ENCODE measurements at places on chromosomes 6 and 20. TPM values are rescaled to one million over a fixed set of nuclear protein-coding genes. Genes with fewer than 3 reads are reported as not detected.

The VSX1 gene
- total RNA-seq = not detected

The RAB44 gene
- total RNA-seq = under 0.01 TPM

The SLC13A3 gene
- 1.8 TPM for total RNA-seq

The CCN5 gene
- total RNA-seq = 520 TPM

The COL19A1 gene
- total RNA-seq = not detected

The KCNG1 gene
- total RNA-seq = 16.3 TPM

The HLA-DRB5 gene
- not detected for total RNA-seq

The CAGE1 gene
- total RNA-seq = under 0.01 TPM

The PBOV1 gene
- not detected for total RNA-seq

The ZSCAN23 gene
- 7.4 TPM for total RNA-seq

The CST5 gene
- total RNA-seq = not detected

The SLC35D3 gene
- not detected for total RNA-seq

The ZSCAN9 gene
- 11.2 TPM for total RNA-seq

The RNF182 gene
- total RNA-seq = 3.3 TPM

The RAE1 gene
- total RNA-seq = 22.7 TPM

The DNAH8 gene
- total RNA-seq = 0.36 TPM

The SMIM29 gene
- total RNA-seq = 44.2 TPM

The GMEB2 gene
- total RNA-seq = 7.4 TPM

The GSTA1 gene
- not detected for total RNA-seq

The TRAPPC3L gene
- 0.29 TPM for total RNA-seq

The OR2J3 gene
- total RNA-seq = not detected

The ETV7 gene
- 3.5 TPM for total RNA-seq

The OR2H1 gene
- not detected for total RNA-seq

The EFCAB8 gene
- 1.4 TPM for total RNA-seq

The TUBB1 gene
- not detected for total RNA-seq

The DAAM2 gene
- total RNA-seq = 46.9 TPM

The FHL5 gene
- not detected for total RNA-seq

The SLC24A3 gene
- 1.1 TPM for total RNA-seq

The BEND3 gene
- total RNA-seq = 3.6 TPM

Measured in osteoblast (primary cell).